Activated CD4-positive, alpha-beta T cell treated with anti-CD3 and anti-CD28 coated beads, Interleukin-2, Interleukin-4, amounts not matched to agents 100 ng/mL and 50 ng/mL, durations not matched to agents 16 hours and 8 hours (primary cell): ENCODE measurements at places on chromosomes 5 and 9.

GRCh38 chr9:123922911-123923310 lies 7.0 kb downstream of the DENND1A start:
- no peak for DNase-seq

DNA sequence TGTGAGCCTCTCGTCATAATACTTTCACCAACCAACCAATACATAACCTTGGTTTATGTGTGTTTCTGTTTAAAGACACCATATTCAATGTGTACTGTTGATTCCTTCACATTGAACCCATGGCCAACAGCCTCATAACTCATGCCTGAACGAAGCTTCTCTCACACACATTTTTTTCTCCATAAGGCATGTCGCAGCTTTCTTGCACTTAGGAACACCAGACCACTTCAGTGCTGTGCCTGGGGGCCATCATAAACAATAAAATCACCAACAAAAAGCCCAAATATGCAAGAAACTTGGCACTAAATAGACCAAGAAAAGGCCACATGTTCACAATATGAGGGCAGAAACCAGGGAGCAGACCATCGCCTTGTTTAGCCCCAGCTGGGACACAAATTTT lies 192.2 kb downstream of the ROR2 start:
- no peak for DNase-seq

DNA sequence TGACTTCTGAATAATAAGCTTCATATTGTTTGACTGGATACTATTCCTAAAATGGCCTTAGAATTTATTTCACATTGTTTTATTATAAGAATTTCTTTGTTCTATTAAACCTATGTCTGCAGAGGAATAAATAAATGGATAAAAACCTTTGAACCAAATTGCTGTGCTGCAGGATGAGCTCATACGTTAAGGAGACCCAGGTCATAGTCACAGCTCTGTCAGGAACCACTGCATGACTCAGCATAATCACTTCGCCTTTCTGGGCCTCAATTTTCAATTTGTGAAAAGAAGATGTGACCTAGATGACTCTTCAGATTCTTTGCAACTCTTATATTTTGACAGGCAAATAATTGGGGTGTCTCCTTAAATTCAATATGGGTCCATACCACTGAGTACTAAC lies 36.7 kb upstream of the HMHB1 start:
- peak; percentile 56 for DNase-seq

DNA sequence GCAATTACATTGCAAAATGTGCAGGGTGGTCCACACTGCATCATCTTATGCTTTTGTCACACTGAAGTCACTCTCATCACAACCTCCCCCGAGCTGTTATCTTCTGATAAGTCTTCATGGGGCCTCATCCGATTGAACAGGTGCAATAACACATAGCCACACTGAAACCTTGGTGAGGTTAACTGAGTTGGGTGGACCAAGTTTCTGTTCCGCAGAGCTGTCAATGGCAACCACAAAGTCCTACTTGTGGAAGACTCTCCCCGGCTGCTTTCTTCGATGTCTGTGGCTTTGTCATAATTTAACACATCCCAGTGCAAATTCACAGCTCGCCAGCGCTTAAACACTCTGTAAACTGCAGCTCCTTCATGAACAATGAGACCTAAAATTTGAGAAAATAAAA lies 112.2 kb downstream of the MARCHF11 start:
- no peak for DNase-seq

GRCh38 chr5:148740966-148741742 lies 85.3 kb upstream of the ADRB2 start:
- DNase-seq, result peak; percentile 32

- DNase-seq, result no peak
Measured at GRCh38 chr9:7258688-7259396, 501.1 kb downstream of the KDM4C start.

- no peak for DNase-seq
Measured at GRCh38 chr5:83567741-83568140, 96.2 kb downstream of the VCAN start.

- no peak for DNase-seq
Measured at GRCh38 chr9:126461608-126462007, 135.0 kb downstream of the MVB12B start.

DNA sequence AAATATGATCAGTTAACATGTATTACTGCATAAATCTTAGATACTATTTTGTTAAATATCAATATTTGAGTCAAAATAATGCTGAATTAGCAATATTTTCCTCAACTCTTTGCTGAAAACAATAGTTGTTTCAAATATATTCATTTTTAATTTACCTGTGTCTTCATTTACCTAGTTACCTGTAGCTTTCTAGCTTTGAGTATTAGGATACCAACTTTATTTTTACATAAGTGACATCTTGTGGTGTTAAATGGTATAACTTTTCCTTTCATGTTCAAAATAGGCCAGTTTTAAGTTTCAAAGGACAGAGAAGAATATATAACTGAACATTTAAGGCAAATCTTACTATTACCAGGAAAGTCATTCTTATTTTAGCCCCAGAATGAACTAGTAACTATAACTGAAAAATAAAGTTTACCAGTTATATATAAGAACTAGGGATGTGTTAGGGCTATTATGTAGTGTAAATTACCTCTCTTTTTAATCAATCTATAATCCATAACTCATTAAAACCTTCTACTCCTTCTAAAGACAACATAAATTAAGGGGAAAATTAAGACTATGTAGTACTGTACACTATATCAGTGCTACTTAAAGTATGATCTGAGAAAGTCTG lies 25.3 kb downstream of the AP3B1 start:
- DNase-seq, result no peak

DNA sequence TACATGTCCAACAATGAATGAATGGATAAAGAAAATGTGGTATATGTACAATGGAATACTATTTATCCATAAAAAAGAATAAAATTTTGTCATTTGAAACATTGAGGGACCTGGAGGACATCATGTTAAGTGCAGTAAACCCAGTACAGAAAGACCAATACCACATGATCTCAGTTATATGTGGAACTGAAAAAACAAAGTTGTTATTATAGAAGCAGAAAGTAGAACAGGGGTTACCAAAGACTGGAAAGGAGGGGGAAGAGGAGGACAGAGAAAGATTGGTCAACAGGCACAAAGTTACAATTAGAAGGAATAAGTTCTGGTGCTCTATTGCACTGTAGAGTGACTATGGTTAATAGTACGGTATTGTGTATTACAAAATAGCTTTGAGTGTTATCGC lies 233.8 kb downstream of the SEMA6A start:
- DNase-seq, result no peak

DNA sequence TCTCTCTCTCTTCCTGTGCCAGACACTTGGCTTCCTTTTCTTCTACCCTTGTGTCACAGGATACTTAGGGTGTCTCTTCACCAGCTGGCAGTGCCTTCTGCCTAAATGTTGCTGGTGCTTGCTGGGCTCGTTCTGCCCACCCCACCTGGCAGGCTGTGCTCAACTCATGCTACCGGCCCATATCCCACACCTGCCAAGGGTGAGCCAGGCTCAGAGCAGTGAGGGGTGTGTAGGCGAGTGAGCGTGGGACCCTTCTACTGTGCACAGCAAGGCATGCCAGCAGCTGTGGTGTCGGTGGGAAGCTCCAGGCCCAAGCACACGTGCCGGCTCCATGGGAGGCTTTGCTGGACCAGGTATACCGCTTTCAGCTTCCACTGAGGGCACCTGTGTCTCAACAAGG lies 1626.7 kb upstream of the ACO1 start:
- DNase-seq, result no peak

- no peak for DNase-seq
Measured at GRCh38 chr5:27906481-27906880, 868.1 kb upstream of the CDH9 start.

DNA sequence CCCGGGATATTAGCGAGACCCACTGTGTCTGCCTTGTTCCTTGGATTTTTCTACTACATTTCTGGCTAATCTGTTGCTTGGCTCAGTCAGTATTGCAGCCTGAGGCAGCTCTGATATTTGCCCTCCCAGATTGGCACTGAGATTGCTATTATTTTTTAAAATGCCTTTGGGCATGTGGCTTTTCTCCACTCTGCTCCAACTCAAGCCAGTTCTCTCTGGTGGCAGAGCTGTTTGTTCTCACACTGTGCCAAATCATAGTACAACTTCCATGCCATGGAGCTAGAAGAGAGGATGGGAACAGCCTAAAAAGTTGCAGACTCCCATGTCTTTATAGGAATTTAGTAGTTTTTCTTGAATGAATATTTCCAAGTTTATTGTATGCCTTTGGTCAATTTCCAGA lies 155.9 kb upstream of the ATP10B start:
- no peak for DNase-seq

DNA sequence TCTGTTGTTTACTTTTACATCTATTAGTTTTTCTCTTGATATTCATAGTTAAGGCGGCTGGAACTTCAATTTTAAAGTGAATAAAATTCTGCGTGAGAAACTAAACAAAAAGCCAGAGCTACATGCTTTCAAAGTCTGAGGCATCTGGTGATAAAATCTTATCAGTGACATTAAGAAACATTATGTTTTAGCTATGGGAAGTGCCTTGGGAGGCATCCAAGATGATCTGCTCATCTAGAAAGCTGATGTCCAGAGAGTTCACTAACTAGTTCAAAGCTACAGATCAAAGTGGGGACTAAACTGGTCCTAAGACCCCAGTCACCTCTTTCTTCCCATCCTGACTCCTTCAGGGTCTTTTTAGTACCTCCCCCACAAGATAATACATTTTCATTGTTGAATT lies 37.2 kb downstream of the MRPS27 start:
- no peak for DNase-seq

DNA sequence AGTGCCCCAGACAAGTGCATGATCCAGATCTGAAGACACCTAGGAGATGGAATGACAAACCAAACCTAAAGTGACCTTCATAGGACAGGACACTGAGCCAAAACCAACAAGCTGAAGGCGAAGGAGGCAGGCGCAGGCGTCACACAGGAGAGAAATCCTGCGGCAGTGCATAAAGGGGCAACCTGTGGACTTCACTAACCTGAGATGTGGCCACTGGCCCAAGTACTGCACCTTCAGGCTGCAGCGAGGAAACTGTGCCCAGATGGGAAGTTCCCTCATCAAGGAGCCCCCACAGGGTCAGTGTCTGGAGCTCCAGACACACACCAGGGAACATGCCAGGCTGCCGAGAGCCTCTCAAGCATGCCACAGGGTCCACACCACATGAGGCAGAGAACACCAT lies 3.7 kb downstream of the IPPK start:
- DNase-seq, result no peak

DNA sequence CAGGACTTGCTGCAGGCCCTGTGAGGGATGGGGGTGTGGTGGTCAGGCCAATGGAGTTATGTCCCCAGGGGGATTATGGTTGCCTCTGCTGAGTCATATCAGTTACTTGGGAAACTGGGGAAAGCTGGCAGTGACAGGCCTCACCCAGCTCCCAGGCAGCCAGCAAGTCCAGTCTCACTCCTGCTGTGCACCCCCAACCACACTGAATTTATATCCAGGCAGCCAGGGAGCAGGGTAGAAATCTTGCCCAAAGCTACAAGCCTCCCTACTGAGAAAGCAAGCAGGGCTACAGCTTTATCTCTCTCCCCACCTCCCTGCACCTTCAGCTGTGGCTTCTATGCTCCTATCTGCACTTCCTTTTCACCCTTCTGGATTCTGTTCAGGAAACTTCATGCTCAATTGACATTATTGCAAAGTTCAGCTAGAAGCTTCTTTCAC lies 2076.0 kb upstream of the CDH9 start:
- no peak for DNase-seq

GRCh38 chr5:7419846-7420245 lies 23.9 kb downstream of the ADCY2 start:
- DNase-seq, result no peak

GRCh38 chr5:68403301-68403700 lies 187.7 kb downstream of the PIK3R1 start:
- no peak for DNase-seq

GRCh38 chr9:98045234-98046179 lies 11.0 kb upstream of the NANS start:
- peak; percentile 84 for DNase-seq

DNA sequence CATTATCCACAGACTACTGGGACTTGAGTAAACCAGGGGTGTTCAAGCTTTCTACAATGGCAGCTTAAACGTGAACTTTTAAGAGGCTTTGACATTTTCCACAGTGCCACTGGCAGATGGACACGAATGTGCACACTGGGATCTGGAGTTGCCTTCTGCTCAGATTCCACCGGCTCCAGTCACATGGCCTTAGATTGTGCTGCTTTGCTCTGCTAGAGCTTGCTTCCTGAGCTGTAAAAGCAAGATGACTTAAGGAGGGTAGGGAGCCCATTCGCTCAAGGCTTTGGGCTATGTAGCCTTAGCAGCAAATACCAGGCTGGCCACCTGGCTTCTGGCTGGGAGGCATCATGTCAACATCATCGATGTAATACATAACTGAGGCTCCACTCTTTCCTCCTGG lies 436.9 kb downstream of the MED10 start:
- DNase-seq, result no peak

DNA sequence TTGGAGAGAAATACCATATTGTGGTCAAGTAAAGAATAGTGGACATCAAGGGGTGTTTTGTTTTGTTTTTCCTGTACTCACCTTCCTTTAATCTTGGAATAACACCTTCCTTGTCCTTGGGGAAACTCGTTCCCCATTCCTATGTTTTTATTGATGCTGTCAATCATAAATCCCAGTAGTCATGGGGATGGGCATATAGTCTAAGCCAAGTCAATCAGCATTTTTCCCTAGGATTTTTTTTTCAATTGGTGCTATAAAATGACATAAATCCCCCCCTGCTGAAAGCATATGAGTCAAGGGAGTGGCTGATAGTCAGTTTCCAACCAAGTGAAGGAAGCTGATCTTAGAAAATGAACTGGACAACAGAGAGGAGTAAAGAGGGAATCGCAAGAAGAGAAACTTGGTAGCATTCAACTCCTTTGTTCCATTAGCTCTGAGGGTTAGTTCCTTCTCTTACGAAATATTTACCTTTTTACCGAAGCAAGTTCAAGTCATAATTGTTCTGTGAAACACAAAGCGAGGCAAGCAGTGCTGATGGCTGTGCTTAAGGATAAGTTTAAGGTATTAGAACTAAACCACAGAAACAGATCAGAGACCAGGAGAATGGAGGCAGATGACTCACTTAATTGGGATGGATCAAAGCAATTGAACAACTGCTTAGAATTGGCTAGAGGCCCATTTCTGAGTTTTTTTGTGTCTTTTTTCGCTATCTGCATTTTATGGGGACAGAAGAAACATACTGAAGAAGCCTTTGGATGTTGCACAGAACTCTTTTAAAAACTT lies 218.6 kb downstream of the SEMA6A start:
- DNase-seq, result no peak

- DNase-seq, result no peak
Measured at GRCh38 chr9:69097923-69098593, 62.5 kb downstream of the FXN start.

GRCh38 chr5:3217771-3218495 lies 377.7 kb upstream of the IRX1 start:
- no peak for DNase-seq

- DNase-seq, result no peak
Measured at GRCh38 chr5:59266410-59266809, 627.1 kb downstream of the PDE4D start.

GRCh38 chr9:133980864-133981588 lies 11.1 kb downstream of the VAV2 start:
- DNase-seq, result no peak
